ENCODE measurements at places on chromosomes 5 and 9.
A peak's percentile ranks its signal among the peaks of the same experiment; 100 is the strongest.

- DNase-seq, result peak; percentile 72
Measured at GRCh38 chr5:171624396-171624795, 161.2 kb upstream of the SMIM23 start.

GRCh38 chr5:39138892-39139291, 64.7 kb upstream of the RICTOR start:
- no peak for DNase-seq

DNA sequence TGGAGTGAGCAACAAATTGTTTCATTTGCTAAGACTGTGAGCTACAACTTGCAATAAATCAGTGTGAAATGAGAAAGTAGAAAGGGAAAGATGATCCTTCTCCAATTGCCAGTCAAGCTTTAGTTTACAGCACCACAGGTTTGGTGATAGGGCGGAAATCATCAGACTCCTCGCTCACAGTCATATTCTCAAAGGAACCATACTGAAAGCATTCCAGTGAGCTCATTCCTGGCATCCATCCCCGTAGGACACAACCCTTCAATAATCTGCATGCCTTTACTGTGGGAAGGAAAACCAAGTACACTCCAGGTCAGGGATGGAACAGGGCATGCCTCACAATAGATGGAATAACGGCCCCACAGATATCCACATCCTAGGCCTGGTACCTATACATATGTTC, 80.7 kb downstream of the FSTL4 start:
- peak; percentile 30 for DNase-seq

DNA sequence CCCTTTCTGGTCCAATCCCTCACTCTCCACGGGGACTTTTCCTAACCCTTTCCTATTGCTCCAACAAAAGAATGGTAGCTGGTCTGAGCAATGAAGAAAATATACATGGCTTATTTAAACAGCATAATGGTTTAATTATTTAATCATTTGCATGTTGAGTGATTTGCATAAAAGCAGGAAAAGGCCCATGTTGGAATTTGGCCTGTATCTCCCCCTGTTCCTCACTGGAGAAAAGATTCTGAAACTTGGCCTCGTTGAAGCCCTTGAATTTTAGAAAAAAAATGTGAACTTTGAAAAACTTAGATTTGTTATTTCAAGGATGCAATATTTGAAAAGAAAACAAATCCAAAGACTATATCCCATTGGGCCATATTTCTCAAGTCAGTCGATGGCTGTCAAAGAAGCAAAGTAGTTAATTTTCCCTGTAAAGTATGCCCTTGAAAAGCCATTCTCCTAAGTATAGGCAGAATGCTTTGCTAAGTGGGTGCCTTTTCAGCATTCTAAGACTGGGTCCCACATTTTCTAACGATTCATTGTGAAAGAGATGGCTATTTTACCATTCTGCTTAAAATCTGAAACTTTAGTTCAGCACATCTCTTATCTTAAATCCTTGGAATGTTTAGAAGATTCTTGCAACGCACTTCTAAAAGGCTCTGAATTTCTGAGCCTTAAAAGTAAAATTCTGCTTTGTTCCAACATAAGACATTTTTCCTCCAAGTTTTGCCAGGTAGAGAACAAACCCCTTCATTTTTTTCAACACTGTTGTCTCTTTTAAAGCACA, 428.8 kb downstream of the ARHGEF28 start:
- no peak for DNase-seq

- DNase-seq, result no peak
Measured at GRCh38 chr5:167753725-167754490, 537.5 kb upstream of the WWC1 start.

DNA sequence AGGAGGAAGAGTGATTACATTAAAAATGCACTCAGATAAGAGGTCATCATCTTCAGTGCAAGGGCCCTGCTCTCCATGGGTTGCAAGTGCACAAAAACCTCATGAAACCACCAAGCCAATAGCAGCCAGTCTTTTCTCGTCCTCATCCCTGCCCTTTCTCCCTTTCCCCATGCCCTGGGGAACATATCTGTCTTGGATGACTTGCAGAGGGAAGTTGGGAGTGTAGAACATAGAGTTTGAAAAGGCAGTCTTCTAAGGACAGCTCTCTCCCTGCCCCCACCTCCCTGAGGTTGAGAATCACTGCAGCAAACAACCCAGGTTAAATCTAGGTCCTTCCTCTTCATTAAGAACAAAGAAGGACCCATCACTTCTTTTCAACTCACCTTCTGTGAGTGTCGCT, 22.0 kb downstream of the DDX31 start:
- DNase-seq, result no peak

- peak; percentile 75 for DNase-seq
Measured at GRCh38 chr9:97615439-97616072, 17.6 kb downstream of the TSTD2 start.

- DNase-seq, result no peak
Measured at GRCh38 chr9:76642074-76642473, 122.2 kb upstream of the PCA3 start.

DNA sequence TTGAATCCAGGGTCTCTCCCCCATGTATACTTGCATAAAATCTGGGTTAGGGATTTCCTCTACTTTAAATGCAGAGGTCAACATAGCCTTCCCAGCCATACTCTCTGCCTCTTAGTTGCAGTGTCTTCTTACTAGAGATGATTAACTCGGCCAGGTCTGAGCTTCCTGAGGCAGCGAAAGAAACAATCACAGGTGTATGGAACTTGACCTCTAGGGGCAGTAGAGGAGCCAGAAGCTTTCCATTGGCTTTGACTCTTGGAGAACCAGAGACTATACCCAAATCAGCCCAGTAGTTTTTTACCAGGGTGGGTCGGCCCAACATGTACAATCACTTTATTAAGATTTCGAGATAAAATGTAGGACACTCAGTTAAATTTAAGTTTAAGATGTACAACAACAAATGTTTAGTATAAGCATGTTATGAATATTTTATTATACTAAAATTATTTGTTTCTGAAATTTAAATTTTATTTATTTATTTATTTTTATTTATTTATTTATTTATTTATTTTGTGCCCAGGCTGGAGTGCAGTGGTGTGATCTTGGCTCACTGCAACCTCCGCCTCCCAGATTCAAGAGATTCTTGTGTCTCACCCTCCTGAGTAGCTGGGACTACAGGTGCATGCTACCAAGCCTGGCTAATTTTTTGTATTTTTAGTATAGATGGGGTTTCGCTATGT, 48.0 kb upstream of the DMRT3 start:
- no peak for DNase-seq

Data from kidney (tissue), 22 donors.